ENCODE measurements at places on chromosomes 7 and 10.

GRCh38 chr7:148696787-148697186 is 1.9 kb upstream of the CUL1 start:
- no peak for DNase-seq

- DNase-seq, result no peak
These were observed 425 bp upstream of the MTG1 start for GRCh38 chr10:133393401-133394063.

- DNase-seq, result no peak
These were observed 35.2 kb upstream of the MXI1 start for GRCh38 chr10:110172155-110172554.

DNA sequence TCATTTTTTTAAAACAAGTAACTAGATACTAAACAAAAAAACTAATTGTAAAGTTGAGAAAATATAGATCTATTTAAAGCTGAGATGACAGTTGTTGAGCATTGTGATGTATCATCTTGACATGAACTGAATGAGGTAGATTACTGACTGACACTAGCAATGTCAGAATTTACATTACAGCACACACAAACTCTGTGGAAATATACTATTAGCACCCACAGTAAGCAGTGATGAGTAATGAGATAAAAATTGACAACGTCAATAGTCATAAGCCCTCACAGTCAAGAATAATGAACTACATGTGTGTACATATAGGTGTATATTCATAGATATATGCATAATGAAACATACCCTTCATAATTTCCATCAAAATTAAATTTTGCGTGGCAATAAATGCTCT is 368.4 kb downstream of the TFEC start:
- no peak for DNase-seq

Measured in stimulated activated CD4-positive, alpha-beta T cell treated with anti-CD3 and anti-CD28 coated beads, Interleukin-15, amount 100 ng/mL, for 48 hours (primary cell).